ENCODE measurements at places on chromosomes 5 and 9.

DNA sequence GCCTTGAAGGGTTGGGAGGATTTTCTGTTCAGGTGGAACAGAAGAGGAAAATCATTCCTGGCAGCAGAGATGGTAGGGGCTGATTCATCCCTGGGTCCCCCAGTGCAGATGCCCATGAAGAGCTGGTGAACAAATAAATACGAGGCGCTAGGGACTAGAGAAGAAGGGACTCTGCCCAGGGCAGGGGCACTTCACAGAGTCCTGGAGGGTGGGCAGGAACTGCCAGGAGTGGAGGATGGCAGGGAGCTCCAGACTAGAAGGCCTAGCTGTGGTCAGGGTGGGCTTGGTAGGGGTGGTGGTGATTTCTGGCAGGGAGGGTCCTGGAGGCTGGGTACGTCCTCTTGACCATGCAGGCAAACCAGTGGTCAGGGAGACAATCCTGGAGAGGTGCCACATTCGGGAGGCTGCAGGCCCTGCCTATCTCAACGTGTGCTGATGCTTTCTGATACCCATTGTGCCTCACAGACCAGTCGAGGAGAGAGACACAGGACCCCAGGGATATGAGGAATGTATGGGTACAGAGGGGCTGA is 69.9 kb downstream of the CRB2 start:
- DNase-seq, result no peak

- DNase-seq, result no peak
Observed at GRCh38 chr5:27494887-27495286, 456.5 kb upstream of the CDH9 start.

DNA sequence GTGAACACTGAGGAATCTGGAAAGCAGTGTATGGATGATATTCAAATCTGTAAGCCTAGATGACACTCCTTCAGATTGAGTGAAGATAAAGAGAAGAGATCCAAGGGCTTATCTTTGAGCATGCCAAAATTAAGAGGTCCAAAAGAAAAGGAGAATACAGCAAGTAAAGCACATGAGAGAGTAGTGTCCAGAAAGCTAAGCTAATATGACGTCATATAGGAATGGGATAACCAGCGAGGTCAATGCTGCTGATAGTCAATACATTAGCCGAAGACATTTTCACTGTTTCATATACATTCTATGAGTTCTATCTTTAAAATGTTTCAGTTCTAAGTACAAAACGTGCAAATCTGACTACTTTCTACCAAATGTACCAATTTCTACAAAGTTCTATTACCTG is 975.8 kb downstream of the TLE4 start:
- no peak for DNase-seq

DNA sequence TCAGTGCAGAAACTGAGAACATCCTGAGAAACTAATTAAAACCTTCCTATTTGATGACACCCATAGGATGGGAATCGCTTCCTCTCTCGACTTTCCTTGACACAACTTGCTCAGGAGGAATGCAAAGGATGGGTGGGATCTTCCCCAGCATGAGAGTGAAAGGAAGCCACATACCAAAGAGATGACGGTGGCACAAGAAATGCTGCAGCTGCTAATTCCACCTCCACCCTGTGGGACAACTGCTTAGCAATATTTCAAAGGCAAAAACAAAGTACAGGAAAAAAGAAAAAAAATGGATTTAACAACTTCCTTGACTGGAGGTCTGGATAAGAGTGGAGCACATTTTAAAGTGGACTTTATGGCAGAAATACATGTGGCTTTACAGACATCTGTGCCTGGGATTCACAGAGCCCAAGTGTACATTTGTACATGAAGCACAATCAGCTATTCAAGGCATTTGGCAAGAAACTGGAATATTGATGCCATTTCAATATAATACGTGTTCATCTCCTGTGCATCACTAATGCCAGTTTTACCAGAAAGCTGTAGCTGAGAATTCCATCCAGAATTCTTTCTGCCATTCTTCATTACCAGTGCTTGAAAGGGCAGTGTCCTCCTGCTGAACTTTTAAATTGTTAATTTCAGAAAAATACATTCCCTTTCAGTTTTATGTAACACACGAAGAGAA is 359.2 kb upstream of the ACTBL2 start:
- no peak for DNase-seq

- no peak for DNase-seq
Observed at GRCh38 chr5:118956727-118957126, 31.6 kb downstream of the DTWD2 start.

DNA sequence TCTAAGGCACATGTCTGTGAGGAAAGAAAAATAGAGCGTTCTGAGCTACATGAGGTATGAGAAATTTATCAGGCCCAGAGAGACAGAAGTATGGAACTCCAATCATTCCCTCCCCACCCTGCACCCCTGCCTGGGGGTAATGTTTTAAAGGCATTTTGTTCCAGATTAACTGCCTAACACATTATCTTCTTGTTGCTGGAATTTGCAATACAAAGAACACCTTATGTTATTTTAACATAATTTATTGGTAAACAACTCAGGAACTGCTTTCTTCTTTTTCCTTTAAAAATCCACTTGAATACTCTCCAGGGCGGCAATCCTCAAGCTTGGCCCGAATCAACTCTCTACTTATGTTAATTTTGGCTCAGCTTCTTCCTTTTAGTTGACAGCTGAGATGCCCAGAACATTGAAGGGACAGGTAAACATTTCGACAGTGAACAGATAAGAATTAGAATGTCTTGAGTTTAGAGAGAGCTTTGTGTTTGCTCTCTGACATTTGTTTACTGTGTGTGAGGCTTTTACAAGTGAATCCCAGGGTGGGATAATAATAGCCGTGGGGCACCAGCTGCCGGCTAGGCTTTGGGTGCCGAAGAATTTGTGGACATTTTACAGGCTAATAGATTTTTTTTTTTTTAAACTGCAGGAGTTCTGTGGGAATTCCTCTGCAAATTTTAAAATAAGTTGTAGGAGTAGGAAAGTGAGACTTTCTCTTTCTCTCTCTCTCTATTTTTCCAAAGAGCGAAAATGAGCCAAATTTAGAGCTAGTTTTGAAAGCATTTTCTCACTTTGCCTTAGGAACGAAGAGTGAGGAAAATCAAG is 96.4 kb upstream of the TAF11L2 start:
- DNase-seq, result no peak

Measured in stimulated activated CD8-positive, alpha-beta memory T cell treated with anti-CD3 and anti-CD28 coated beads, Interleukin-15, amount 100 ng/mL, for 24 hours (primary cell).